ENCODE measurements at places on chromosomes 16 and 17.

GRCh38 chr16:52066962-52067361, 480.0 kb downstream of the TOX3 start:
- no peaks in the 10 kb centered on the region for H3K27me3 ChIP-seq
- no peak for DNase-seq
- H3K4me3 ChIP-seq = no peak overlapping the region
- no peaks in the 10 kb centered on the region for H3K36me3 ChIP-seq

- peaks cover 17% of the 10 kb centered on the region for H3K4me1 ChIP-seq
- no peak overlapping the region for H3K4me3 ChIP-seq
- no peaks in the 10 kb centered on the region for H3K36me3 ChIP-seq
- DNase-seq = no peak
- H3K27ac ChIP-seq = no peak overlapping the region
Observed at GRCh38 chr16:53745753-53746266, 41.9 kb downstream of the FTO start.

- H3K36me3 ChIP-seq = peaks cover 8% of the 10 kb centered on the region
- no peak for DNase-seq
- H3K4me3 ChIP-seq = no peak overlapping the region
- H3K4me1 ChIP-seq = peaks cover 54% of the 10 kb centered on the region
Observed at GRCh38 chr16:81458827-81459598, 14.4 kb downstream of the CMIP start.

DNA sequence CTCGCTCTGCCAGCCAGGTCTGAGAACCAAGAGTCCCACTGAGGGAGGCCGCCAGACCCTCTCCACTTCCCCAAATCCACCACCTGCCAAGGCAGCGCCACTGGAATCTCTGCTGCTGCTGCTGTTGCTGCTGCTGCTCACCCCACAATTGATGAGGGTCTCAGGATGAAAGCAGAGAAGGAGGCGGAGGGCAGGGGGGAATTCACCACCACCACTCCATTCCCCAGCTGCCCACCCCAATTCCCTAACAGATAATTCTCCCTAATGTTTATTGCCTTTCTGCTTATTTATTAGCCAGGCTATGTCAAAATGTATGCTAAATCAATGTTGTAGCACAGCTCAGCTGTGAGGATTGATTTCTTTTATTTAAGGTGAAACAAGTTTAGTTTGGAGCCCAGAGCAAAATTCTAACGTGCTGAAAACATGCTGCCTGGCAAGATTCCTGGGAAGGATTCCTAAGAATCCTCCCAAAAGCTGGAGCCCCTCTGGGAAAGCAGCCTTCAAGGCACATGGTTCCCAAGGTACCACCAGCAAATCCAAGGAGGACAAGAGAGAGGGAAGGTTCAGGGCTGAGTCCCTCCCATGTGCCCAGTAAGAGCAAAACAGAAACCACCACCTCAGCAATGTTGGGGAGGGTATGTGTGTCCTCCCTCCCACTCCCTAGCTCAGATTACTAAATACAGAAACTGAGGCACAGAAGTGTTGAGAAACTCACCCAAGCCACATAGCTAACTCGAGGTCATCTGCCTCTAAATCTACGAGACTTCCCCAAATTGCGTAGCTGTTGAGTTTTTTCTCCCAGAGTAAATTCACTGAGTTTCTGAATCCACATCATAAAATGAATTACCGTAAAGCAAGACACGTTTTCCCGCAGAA, 12.2 kb upstream of the CDH5 start:
- no peak overlapping the region for H3K27ac ChIP-seq
- DNase-seq = no peak
- H3K27me3 ChIP-seq = no peaks in the 10 kb centered on the region
- no peaks in the 10 kb centered on the region for H3K36me3 ChIP-seq
- no peak overlapping the region for H3K4me3 ChIP-seq
- peaks cover 19% of the 10 kb centered on the region for H3K4me1 ChIP-seq

DNA sequence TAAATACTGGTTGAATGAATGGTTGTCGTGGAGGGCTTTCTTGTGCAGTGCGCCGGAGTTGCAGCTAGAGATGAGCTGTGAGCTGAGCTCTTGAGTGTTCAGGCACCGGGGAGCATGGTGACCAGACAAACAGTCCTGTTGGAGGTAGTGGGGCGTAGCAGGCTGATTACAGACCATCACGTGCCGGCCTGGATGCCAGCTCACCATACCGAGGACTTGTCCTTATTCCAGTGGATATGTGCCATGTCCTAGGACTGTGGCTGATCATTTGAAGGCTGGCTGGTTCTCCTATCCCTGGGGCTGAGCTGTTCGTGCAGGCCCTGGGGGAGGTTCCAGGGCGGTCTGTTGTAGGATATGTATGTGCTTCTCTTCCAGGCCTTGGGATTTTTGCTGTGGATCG, 60.0 kb downstream of the ABCC1 start:
- peaks cover 26% of the 10 kb centered on the region for H3K36me3 ChIP-seq
- no peak overlapping the region for H3K27ac ChIP-seq
- no peaks in the 10 kb centered on the region for H3K4me1 ChIP-seq
- no peak overlapping the region for H3K4me3 ChIP-seq
- no peaks in the 10 kb centered on the region for H3K27me3 ChIP-seq

DNA sequence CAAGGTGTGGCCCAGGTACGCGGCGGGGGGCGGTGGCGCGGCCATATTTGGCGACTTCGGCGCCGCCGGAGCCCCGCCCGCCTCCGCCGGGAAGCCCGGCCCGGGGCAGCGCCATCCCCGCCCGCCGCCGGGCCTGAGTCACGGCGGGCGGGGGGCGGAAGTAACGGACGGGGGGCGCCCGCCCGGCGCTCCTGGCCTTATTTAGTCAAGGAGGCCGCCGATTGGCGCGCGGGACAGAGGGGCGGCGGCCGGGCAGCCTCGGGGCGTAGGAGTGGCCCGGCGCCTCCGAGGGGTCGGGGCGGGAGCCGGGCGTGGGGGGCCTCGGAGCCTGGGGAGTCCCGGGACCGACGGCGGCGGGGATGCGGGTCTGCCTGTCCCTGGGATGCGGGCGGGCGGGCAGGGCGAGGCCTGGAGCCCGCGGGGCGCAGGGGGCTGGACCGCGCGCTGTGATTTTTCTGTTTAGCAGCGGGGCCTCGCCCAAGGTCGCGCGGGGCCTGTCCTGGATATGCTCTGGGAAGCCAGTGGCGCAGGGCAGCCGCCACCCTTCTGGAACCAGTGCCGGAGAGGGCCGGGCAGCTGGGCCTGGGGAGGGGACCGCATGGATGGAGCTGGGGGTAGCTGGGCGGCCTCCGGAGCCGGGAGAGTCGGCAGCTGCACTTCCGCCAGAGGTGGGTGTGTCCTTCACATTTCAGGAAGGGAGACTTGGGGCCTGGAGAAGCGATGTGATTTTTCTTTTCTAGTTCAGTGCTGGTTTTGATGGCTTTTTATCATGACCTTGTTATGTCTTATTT, 2.3 kb upstream of the ACTG1 start:
- H3K4me1 ChIP-seq = peaks cover 63% of the 10 kb centered on the region
- peaks cover 23% of the 10 kb centered on the region for H3K36me3 ChIP-seq
- DNase-seq = peak; percentile 97
- H3K27ac ChIP-seq = peak overlapping the region; percentile 100
- H3K4me3 ChIP-seq = peak overlapping the region; percentile 85

GRCh38 chr17:45332505-45332904, 15.7 kb upstream of the MAP3K14 start:
- H3K36me3 ChIP-seq = no peaks in the 10 kb centered on the region
- H3K4me3 ChIP-seq = no peak overlapping the region
- H3K27ac ChIP-seq = peak overlapping the region; percentile 84
- no peaks in the 10 kb centered on the region for H3K27me3 ChIP-seq

DNA sequence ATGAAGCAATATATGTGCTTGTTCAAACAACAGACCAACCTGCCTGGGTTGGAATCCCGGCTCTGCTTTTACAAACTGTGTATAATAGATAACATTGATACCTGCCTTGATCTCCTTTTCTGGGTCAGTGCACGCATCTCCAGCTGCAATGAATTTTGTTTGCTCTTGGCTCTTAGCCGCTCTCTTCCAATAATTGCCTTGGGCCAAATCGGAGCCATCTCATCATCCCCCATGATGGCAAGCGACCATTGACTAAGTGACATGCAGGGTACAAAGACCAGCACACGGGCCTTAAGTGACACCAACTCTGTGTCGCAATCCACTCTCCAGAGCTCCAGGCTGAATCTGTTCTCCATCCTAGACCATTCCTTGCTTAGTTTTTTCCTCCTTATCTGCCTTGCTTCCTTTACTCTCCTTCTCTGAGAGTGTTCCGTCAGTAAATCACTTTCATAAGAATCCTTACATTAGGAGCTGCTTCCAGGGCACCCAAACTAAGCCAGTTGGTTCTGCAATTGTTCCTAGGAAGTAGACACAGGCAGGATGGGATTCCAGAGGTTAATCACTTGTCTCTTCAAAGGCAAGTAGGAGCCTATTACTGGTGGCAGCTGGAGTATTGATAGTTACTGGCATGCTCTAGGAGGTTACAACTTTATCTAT, 134.2 kb downstream of the ABCA8 start:
- H3K4me1 ChIP-seq = no peaks in the 10 kb centered on the region
- no peak overlapping the region for H3K4me3 ChIP-seq
- H3K36me3 ChIP-seq = no peaks in the 10 kb centered on the region
- no peak overlapping the region for H3K27ac ChIP-seq

DNA sequence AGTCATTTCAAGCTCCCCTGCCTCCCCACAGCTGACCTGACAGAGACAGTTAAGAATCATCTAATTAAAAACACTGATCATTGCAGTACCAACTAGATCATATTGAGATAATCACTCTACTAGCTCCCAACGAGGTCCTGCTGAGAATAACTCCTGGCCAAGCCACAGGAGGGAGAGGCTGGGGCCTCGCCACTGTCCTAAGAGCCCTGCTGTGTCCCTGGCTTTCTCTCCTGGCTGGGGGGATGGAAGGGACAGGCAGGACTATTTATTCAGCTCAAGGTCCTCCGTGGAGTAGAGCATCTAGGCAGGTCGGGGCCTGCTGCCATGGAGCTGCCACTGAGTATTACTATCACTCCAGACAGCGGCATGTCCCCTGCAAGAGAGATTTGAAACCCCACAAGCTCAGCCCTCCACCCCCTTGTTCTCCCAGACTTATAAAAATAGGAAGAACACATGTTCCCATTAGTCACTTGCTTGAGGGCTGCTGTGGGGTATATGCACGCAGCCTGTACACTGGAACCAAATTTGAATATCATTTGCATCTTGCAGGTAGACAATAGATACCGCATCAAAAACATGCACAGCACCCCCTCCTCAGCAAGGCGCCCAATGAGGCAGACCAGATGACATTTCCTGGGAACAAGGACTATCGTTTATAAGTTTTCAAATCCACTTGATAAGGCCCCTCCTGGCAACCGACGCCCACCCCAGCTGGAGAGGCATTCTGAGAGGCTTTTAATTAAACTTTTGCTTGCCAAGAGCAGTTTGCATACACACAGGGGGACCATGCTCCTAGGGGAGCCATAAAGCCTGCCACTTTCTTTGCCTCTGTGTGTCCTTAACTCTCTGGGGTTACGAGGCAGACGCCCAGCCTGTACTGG, 385.2 kb upstream of the ZFHX3 start:
- H3K4me1 ChIP-seq = no peaks in the 10 kb centered on the region
- no peak overlapping the region for H3K27ac ChIP-seq
- no peak for DNase-seq
- H3K4me3 ChIP-seq = no peak overlapping the region
- H3K36me3 ChIP-seq = no peaks in the 10 kb centered on the region
- H3K27me3 ChIP-seq = no peaks in the 10 kb centered on the region

Data from upper lobe of left lung (tissue), 6 donors.